ENCODE measurements at places on chromosomes 2 and 18.

DNA sequence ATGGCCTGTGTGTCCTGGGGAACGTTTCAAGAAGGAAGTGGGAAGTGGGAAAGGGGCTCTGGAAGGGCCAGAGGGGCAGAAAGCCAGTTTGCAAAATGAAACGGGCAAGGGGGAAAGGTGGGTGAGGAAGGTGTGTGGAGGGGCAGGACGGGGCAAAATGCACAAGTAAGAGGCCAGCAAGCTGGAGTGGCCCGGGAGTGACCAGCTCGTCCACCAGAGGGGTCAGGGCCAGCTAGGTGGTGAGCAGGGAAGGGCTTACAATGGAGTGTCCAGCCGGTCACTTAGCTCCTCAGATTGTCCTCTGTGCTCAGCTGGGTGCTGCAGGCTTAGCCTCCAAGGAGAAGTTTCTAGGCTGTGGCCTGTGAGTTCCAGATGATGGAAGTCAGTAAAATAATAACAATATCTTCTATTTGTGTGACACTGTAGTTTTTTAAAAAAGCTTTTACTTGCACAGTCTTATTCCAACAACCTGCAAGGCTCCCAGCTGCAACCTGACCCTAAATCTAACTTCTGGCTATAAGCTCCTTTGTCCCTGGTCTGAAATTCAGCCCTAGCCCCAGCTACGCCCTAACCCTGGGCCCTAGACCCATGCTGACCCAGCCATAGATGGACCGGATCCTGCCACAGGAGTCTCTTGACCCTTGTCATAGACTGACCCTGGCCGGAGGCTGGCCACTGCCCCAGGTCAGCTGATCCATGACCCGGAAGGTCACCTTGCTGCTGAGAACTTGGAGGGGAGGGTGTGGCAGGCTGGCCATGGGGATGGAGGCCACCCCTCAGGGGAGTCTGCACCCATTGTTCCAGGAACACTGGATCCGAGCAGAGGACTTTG lies 29.2 kb downstream of the MYO7B start:
- no peak overlapping the region for H3K27ac ChIP-seq
- peaks cover 4% of the 10 kb centered on the region for H3K36me3 ChIP-seq
- H3K4me3 ChIP-seq, result no peak overlapping the region
- peaks cover 18% of the 10 kb centered on the region for H3K4me1 ChIP-seq

DNA sequence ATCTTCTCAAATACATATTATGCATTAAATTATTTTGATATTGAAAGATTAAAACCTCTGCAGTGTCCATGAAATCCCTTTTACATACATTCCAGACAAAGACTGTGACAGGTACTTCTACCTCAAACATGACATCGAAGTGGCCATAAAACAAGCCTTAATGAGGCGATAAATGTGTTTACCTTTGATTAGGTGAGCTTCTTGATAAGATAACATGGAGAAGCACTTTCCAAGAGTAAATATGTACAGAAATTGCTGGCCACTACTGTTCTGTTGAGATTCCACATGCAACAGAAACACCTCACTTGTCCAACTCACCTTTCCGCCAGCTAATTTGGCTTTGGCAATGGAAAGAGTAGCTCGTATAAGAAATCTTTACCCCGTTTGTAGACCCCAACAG lies 55.2 kb downstream of the ZEB2 start:
- peaks cover 43% of the 10 kb centered on the region for H3K4me1 ChIP-seq
- no peaks in the 10 kb centered on the region for H3K27me3 ChIP-seq
- H3K27ac ChIP-seq, result no peak overlapping the region
- H3K4me3 ChIP-seq, result no peak overlapping the region
- peaks cover 23% of the 10 kb centered on the region for H3K36me3 ChIP-seq
- no peak for DNase-seq

GRCh38 chr2:72083751-72084583 lies 63.7 kb downstream of the CYP26B1 start:
- H3K36me3 ChIP-seq, result no peaks in the 10 kb centered on the region
- no peaks in the 10 kb centered on the region for H3K27me3 ChIP-seq
- no peak for DNase-seq

DNA sequence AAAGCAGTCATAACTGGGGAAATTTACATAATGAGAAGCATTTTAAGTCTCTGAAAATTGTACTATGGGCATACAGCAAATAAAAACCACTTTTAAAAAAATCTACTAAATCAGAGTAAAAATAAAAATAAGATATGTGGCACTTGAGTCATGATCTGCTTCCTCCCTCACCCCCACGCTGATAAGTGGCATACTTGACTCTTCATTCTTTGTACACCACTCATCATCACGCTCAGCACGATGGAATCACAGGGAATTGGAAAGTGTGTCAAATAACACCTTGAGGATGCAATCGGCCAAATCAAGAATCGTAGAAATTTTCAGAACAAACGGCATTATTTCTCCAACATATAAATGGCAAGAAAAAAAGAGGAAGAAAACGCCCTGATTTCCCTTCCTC lies 41.1 kb upstream of the REG3G start:
- no peak overlapping the region for H3K27ac ChIP-seq
- H3K36me3 ChIP-seq, result no peaks in the 10 kb centered on the region
- H3K4me1 ChIP-seq, result no peaks in the 10 kb centered on the region
- H3K4me3 ChIP-seq, result no peak overlapping the region
- no peak for DNase-seq
- H3K27me3 ChIP-seq, result no peaks in the 10 kb centered on the region

- no peak for DNase-seq
- H3K27ac ChIP-seq, result no peak overlapping the region
- H3K36me3 ChIP-seq, result no peaks in the 10 kb centered on the region
- H3K27me3 ChIP-seq, result no peaks in the 10 kb centered on the region
These were observed 353.3 kb upstream of the LRP1B start for GRCh38 chr2:142484111-142484510.

GRCh38 chr18:13619505-13620205 lies 106.7 kb downstream of the FAM210A start:
- peaks cover 43% of the 10 kb centered on the region for H3K4me1 ChIP-seq
- no peak overlapping the region for H3K4me3 ChIP-seq
- peak overlapping the region; percentile 26 for H3K27ac ChIP-seq
- H3K27me3 ChIP-seq, result no peaks in the 10 kb centered on the region
- DNase-seq, result peak; percentile 38

- H3K27me3 ChIP-seq, result no peaks in the 10 kb centered on the region
- H3K27ac ChIP-seq, result peak overlapping the region; percentile 95
- peaks cover 7% of the 10 kb centered on the region for H3K36me3 ChIP-seq
- no peak for DNase-seq
- H3K4me3 ChIP-seq, result no peak overlapping the region
- peaks cover 45% of the 10 kb centered on the region for H3K4me1 ChIP-seq
These were observed 212.9 kb downstream of the PTGR3 start for GRCh38 chr18:74996055-74996454.

GRCh38 chr2:132588576-132588975 lies 81.4 kb downstream of the LYPD1 start:
- no peak for DNase-seq
- no peaks in the 10 kb centered on the region for H3K4me1 ChIP-seq
- H3K27me3 ChIP-seq, result no peaks in the 10 kb centered on the region
- H3K36me3 ChIP-seq, result no peaks in the 10 kb centered on the region
- no peak overlapping the region for H3K27ac ChIP-seq

- no peaks in the 10 kb centered on the region for H3K27me3 ChIP-seq
- no peak overlapping the region for H3K4me3 ChIP-seq
- H3K27ac ChIP-seq, result no peak overlapping the region
- peaks cover 4% of the 10 kb centered on the region for H3K36me3 ChIP-seq
- no peak for DNase-seq
These were observed 72.1 kb upstream of the CAB39 start for GRCh38 chr2:230640540-230641011.

GRCh38 chr2:80655265-80655664 lies 350.7 kb upstream of the LRRTM1 start:
- H3K27ac ChIP-seq, result no peak overlapping the region
- peaks cover 1% of the 10 kb centered on the region for H3K36me3 ChIP-seq
- H3K4me1 ChIP-seq, result no peaks in the 10 kb centered on the region

GRCh38 chr2:68741238-68741637 lies 6.6 kb downstream of the ARHGAP25 start:
- H3K27ac ChIP-seq, result peak overlapping the region; percentile 90
- H3K36me3 ChIP-seq, result peaks cover 75% of the 10 kb centered on the region
- peaks cover 78% of the 10 kb centered on the region for H3K4me1 ChIP-seq
- no peak overlapping the region for H3K4me3 ChIP-seq
- DNase-seq, result peak; percentile 43

GRCh38 chr2:198214114-198214596 lies 409.8 kb downstream of the PLCL1 start:
- no peaks in the 10 kb centered on the region for H3K4me1 ChIP-seq
- H3K4me3 ChIP-seq, result no peak overlapping the region
- H3K27me3 ChIP-seq, result peaks cover 4% of the 10 kb centered on the region
- no peak for DNase-seq
- no peak overlapping the region for H3K27ac ChIP-seq

DNA sequence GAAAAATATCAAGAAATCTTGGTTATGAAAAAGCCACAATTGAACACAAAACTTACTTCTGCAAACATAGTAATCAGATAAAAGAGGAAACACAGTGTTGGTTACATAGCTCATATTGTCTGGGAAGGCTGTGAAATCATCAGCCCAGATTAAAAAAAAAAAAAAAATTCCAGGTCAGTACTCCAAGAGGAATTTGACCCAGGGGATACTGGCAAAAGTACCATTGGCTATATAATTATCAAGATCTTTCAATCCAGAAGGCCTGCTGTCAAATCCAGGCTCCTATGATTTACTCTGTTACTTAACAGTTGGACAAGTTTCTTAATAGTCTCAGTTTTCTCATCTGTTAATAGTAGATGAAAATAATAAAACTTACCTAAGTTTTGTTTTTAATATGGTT lies 12.9 kb upstream of the IKZF2 start:
- no peak overlapping the region for H3K27ac ChIP-seq
- no peaks in the 10 kb centered on the region for H3K36me3 ChIP-seq
- DNase-seq, result no peak
- no peaks in the 10 kb centered on the region for H3K4me1 ChIP-seq
- H3K27me3 ChIP-seq, result no peaks in the 10 kb centered on the region

DNA sequence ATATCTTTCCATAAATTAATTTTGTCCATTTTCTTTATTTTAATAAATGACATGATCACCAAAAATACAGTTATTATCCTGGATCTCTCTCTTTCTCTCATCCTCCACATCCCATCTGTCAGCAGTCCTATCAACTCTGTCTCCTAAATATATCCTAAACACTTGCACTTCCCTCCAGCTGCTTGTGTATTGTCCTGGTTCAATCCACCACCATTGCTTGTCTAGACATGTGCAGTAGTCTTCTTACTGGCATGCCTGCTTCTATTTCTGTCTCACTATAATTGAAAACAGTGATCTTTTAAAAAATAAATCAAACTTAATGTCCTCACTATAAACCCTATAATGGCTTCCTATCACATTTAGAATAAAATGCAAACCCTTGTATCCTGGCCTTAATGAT lies 2168.6 kb upstream of the PIK3C3 start:
- no peaks in the 10 kb centered on the region for H3K36me3 ChIP-seq
- H3K27me3 ChIP-seq, result no peaks in the 10 kb centered on the region
- no peak overlapping the region for H3K4me3 ChIP-seq
- no peak for DNase-seq
- H3K4me1 ChIP-seq, result no peaks in the 10 kb centered on the region

DNA sequence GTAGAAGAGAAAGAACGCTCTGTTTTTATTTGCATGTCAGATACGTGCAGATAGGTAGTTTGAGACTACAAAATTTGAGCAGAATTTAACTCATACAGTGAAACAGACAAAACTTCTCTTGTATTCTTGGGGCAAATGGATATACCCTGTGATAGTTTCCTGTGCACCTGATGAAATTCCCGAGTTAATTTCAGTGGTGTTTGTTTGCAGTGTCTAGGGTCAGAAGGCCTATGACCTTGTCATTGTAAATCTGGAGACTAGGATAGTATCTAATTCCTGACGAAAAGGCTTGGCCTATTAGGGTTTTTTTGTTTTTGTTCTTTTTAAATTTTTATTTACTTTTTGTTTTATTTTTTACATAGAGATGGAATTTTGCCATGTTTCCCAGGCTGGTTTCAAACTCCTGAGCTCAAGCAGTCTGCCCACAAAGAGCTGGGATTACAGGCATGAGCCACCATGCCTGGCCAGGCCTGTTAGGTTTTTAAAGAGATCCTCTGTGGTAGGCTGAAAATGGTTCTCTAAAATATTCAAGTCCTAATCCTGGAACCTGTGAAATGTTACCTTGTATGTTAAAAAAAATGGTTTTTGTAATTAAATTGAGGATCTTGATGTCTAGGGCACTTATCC lies 17.6 kb downstream of the LCLAT1 start:
- peaks cover 23% of the 10 kb centered on the region for H3K36me3 ChIP-seq
- H3K27ac ChIP-seq, result no peak overlapping the region
- H3K4me1 ChIP-seq, result peaks cover 3% of the 10 kb centered on the region
- DNase-seq, result no peak

DNA sequence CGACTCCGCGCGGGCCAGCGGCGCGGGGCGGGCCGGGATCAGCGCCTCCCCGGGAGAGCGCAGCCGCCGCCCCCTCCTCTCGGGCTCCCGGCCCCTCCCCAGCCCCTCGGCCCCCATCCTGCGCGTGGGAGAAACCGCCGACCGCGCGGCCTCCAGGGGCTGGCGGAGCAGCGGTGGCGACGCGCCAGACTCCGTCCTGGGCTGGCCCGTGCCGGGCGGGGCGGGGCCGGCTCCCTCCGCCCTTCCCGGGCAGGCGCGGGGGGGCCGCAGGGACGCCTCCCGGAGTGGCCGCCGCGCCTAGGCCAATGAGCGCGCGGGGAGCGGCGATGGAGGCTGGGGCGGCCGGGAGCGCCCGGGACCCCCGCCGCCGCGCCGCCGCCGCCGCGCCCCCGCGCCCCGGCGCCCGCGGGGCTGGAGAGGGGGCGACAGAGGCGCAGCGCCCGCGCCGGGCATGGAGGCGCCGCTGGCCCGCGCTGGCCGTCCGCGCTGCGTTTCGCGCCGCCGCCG lies 49.1 kb downstream of the KCNIP3 start:
- no peak for DNase-seq
- no peaks in the 10 kb centered on the region for H3K36me3 ChIP-seq
- peaks cover 3% of the 10 kb centered on the region for H3K4me1 ChIP-seq
- H3K4me3 ChIP-seq, result no peak overlapping the region

DNA sequence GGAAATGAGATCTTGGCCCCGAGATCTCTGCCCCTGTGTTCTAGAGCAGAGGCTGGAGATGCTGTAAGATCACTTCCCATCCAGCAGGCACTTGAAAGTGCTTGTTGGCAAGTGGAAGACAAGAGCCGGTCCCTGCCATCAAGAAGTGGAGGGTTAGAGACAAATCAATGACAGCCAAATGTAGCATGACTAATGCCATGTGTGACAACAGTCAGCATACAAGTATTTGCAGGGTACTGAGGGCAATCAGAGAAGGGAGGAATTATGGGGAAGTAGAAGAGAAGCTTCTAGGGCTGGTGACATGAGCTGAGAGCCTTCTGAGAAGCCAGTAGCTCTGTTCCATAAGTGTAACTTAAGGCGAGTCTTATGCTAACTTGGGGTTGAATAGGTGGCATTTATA lies 58.6 kb downstream of the TMEM17 start:
- DNase-seq, result no peak
- H3K27ac ChIP-seq, result no peak overlapping the region
- no peaks in the 10 kb centered on the region for H3K4me1 ChIP-seq
- H3K36me3 ChIP-seq, result no peaks in the 10 kb centered on the region

DNA sequence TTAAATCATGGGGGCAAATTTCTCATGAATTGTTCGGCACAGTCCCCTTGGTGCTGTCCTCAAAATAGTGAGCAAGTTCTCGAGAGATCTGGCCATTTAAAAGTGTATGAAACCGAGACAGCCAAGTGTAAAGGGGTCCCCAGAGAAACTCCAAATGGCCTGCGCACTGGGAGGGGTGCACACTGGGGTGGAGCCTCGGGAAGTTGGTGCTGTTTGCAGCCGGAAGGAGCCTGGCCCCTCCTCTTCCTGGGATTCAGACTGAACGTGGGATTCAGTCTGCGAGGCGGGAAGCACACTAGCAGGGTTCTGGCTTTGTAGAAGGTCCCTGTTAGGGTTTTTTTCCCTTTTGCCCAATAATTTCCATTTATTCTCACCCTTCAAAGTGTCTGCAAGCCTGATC lies 48.8 kb downstream of the RABL2A start:
- no peaks in the 10 kb centered on the region for H3K27me3 ChIP-seq
- peaks cover 2% of the 10 kb centered on the region for H3K4me1 ChIP-seq
- no peak for DNase-seq
- H3K27ac ChIP-seq, result no peak overlapping the region
